ENCODE measurements at places on chromosomes 2 and 18.
A peak's percentile ranks its signal among the peaks of the same experiment; 100 is the strongest.

DNA sequence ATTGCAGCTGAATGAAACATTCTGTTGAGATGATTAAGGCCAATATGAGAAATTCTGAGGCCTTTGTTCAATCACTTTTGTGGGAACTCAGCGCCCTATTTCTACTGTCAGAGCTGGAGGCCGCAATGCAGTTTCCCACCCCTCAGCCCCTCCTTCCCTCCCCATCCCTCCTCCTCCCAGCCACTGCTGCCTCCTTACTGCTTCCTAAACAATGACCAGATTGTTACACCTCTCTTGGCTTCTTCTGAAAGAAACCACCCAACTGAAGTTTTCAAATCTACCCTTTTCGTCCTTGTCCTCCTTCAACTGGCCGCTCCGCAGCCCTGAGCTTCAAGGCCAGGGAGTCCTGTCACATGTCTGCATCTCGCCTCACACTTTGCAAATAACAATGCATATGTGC is 36.7 kb upstream of the MAPK4 start:
- no peak for DNase-seq

GRCh38 chr2:234026693-234027254 is 23.7 kb upstream of the SPP2 start:
- no peak for DNase-seq

- DNase-seq = no peak
Measured at GRCh38 chr2:129744649-129745048, 234.8 kb upstream of the RAB6C start.

GRCh38 chr2:21004181-21004572 is 39.7 kb downstream of the APOB start:
- DNase-seq = no peak

DNA sequence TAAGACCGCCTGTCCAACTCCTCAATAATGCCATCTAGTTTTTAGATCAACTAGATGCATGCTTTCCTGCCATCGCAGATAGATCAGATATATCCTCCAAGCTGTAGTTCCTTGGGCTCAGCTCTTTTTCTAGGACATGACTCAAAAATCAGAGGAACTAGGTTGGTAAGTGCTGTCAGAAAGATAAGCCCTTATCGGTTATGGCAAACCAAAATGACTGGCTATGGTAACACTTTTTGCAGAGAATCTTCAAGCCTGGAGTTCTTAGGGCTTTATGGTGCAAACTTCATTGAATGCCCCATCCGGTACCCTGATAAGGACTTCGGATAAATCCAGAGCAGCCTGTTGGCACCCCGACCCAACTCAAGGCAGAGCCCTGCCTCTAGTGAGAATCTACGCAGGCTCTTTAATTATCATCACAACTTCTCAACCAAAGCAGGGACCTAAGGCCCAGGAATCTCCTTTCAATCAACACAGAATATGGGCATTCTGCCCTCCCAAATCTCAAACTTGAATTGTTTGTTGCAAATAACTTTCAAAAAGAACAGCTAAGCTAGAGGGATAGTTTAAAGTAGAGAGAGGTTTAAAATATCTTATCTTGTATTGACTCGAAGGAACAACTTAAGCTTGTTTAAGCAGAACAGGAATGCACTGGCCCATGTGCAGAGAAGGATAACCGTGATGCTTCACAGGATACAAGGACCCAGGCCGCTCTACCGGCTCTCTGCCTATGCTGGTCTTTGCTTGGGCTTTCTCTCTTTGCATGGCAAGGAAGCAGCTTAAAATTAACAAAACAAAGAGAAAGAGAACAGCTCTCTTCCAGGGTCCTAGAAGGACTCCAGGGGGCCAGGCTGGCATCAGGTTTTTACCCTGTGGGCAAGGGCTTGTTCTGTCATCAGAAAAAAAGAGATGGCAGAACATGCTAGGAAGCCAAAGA is 3.4 kb upstream of the CYP1B1 start:
- no peak for DNase-seq

GRCh38 chr2:55782528-55783173 is 89.0 kb upstream of the PNPT1 start:
- no peak for DNase-seq

DNA sequence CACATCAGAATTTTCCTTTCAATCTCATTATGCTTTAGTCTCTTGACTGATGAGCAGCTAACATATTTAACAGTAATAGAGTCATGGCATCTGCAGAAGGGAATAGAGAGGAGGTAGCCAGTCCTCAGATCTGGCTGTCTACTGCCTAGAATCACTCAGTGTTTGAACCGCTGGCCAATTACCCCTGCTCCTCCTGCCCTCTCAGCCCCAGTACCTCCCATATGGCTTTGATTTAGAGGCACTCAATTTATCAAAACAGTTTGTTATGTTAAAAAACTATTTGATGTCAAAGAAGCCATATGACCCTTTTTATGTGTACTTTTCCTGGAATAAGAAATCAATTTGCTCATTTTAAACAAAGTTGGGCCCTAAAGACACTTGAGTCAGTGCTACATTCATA is 355.2 kb downstream of the CMPK2 start:
- DNase-seq = no peak

DNA sequence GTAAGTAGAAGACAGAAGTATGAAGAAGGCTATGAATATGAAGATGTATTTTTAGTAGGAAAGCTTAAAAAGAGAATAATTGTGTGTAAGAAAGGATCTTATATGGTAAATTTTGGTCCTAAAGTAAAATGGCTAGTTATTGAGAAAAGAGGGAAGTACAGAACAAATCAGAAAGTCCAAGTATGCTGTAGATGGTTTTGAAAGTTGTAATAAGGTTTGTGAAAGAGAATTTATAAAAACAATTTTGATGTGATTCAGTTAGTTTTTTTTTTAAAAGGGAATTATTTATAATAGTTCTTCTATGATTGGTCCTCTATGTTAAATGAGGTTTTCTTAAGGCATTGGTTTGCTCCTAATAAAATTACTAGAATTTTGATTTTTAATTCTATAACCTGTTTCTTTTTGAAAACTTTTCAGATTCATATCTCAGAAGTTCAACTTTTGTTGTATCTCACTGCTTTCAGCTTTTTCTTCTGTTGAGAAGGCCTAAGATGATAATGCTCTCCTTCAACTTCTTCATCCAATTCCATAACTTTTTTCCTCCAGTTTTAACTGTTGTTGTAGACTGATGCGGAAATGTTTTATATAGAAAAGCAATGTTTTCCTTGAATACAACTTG is 322.7 kb downstream of the NOL4 start:
- DNase-seq = no peak

DNA sequence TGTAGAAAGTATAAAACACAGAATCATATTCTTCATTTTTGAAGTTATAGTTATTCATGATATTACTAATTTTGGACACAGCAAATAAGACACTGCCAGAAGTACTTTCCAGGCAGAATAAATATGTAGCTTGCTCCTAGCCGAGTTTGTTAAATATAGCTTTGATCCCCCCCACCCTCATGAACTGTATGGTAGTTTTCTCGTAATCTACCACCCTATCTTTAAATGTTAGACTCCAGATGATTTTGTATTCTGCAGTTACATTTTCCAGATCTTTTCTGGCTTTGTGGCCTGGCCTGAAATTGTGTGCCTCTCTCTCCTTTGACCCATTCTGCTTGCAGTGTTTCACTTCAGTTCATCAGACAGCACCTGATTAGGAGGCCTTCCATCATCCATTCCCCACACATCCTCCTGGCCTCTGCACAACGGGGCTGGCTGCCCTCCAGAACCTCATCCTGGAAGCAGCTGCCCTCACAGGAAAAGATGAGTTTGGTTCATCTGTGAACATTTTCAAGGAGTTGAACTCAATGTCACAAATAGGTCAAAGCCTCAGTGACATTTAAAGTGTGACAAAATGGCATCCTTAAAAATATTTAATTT is 4.7 kb upstream of the KCNJ3 start:
- DNase-seq = no peak

DNA sequence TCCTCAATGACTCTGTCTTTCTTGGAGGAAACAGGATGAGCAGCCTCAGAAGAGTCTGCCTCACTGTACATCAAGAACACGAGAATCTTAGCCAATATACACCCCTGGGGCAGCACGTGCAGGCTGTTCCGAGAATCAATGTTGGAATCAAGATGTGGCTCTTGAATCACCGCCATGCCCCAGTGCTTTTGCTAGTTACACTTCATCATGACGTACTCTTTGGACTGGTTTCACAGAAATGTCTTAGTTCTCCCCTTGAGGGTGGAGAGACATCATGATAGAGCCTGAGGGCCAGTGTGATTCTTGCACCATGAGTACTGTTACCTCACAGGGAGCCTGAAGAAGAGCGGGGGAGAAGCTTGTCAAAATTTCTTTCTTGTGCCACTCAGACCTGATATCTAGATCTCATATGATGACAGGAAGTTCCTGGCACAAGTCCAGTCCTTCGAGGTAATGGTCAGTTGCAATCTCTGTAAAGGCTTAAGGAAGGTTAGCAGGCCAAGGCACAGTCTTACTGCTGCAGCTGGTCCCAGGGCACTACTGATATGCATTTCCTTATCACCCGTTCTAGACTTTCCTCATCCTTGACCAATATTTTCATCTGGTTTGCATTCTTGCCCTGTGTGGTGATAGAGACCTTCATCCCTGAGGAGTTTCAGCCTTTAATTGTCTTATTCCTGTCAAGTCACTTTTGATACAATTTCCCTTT is 28.2 kb upstream of the STAT4 start:
- DNase-seq = no peak

DNA sequence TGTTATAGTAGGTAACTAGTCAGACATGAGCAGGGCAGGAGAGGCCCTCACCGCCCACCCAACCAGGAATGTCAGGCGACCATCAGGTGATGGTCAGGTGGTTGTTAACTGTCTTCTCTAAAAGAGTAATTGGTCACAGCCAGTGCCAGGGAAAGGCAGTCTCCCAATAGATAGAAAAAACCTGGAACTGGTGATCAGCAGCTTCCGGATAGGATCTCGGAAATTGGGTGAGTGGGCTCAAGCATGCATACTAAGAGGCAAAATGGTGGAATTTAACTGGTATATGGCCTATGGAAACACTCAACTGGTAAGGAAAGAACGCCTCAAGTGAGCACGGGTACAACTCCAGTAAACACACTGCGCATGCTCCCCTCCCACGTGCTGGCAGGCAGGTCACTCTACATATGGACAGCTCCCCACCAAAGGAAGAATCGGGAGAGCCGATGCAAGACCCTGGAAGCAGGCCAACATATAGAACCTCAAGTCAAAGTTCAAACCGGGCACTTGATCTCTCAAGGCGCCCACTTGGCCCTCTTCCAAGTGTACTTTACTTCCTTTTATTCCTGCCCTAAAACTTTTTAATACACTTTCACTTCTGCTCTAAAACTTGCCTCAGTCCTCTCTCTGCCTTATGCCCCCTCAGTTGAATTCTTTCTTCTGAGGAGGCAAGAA is 43.5 kb upstream of the TMEM131 start:
- no peak for DNase-seq

DNA sequence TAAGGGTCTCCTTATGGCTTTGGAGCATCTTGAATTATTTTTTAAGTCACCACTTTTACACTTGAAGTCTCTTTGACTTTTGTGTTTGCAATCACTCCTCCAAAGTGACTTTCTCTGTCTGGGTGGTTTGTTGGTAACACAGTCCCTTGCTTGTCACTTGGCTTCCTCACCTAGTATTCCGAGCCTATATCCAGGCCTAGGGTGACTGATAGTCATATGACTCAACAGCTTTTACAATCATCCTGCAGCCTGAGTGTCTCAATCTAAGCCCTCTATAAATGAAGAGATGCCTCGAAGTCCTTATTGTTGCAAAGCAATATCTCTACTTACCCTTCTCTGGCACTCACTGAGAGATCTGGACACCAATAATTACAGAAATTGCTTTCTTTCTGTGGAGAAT is 53.9 kb upstream of the SETBP1 start:
- no peak for DNase-seq

DNA sequence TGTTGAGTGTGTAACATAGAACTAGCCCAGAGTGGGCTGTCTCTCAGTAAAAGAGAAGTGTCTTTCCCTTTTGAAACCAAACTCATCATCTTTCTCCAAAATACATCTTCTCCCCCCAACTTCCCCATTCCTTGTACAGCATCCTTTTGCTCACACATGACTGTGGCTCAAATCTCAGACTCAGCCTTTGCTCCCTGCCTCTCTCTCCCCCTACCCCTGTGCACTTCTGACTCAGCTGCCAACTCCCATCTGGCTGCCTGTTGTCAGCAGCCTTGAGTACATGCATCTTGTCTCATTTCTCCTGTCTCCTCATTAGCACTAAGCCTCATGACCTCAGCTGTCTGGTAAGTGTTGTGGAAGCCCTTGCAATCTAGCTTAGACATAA is 18.1 kb upstream of the MGAT4A start:
- no peak for DNase-seq

DNA sequence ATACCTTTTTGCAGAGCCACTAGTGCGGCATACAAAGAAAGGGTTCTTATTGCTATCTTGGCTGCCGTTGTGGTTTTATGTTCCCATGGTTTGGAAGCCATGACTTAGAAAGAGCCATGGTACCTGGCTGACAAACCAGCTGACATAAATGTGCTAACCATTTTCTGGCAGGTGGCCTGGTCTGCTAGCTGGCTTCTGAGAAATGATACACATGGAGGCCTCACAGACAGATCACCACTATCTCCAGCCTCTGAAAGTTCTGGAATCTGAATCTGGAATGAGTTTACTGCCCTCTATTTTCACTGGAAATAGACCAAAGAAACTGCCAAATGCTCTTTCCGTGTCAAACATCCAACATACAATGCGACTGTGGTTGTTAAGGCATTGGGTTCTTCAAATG is 123.7 kb downstream of the QPCT start:
- no peak for DNase-seq

DNA sequence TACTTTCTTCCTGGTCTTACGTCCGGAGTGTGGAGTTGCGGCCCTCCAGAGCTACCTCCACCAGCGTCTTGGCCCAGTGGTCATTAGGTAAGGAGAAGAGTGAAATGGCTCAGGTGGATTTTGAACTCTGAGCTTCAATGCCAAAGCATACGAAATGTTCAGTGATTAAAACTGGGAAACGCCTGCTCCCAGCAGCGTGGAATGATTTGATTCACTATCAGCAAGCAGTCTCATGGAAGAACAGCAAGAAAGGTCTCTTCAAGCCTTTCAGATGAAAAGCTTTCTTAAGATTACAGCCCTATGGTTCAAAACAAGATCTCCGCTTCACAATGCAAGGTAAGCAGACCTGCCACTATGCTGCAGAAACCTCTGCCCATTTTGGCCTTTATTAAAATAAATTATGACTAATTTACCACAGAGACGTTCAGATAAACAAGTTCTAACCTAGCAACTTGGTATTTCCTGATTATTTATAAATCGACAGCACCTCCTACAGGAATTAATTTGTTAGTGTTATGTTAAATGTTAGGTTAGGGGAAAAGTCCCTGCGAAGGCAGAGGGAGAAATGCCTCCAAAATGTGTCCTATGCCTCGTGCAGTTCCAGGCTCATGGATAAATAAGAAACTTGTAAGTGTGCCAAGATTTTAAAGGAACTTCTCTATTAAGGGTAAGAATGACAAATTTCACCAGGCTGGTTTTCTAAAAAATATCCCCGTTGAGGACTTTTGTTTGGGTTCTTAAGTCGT is 10.1 kb downstream of the SP9 start:
- peak; percentile 29 for DNase-seq

All from DMS79 (cell line).